ENCODE measurements at places on chromosomes 6 and 20. TPM values are rescaled to one million over a fixed set of nuclear protein-coding genes. Genes with fewer than 3 reads are reported as not detected.

CGAS gene
- 10.4 TPM for total RNA-seq

FAM83B gene
- total RNA-seq = 0.12 TPM

FOXC1 gene
- 2.3 TPM for total RNA-seq

ATG5 gene
- total RNA-seq = 33.6 TPM

SNAP25 gene
- 0.65 TPM for total RNA-seq

CD83 gene
- 25.0 TPM for total RNA-seq

OR2J3 gene
- total RNA-seq = not detected

ADISSP gene
- 33.2 TPM for total RNA-seq

MRS2 gene
- total RNA-seq = 20.5 TPM

SLC12A5 gene
- total RNA-seq = 1.2 TPM

KIAA0408 gene
- total RNA-seq = 55.1 TPM

NRSN1 gene
- not detected for total RNA-seq

STXBP5 gene
- 21.2 TPM for total RNA-seq

KIF25 gene
- 0.56 TPM for total RNA-seq

SIRPA gene
- total RNA-seq = 130 TPM

EHMT2 gene
- total RNA-seq = 46.0 TPM

GLO1 gene
- total RNA-seq = 83.9 TPM

TLDC2 gene
- 1.3 TPM for total RNA-seq

OLIG3 gene
- not detected for total RNA-seq

RIPK1 gene
- 26.3 TPM for total RNA-seq

SPTLC3 gene
- total RNA-seq = 18.7 TPM

RSPH9 gene
- 2.6 TPM for total RNA-seq

CCR6 gene
- 0.83 TPM for total RNA-seq

NOX3 gene
- not detected for total RNA-seq

KCNK17 gene
- total RNA-seq = 5.5 TPM

THBS2 gene
- total RNA-seq = 8.8 TPM

HEY2 gene
- 2.8 TPM for total RNA-seq

PIM1 gene
- total RNA-seq = 56.8 TPM

PLCB1 gene
- total RNA-seq = 6.3 TPM

Data from lower lobe of right lung (tissue), 2 donors.